ENCODE measurements at places on chromosomes 1 and 21.
A peak's percentile ranks its signal among the peaks of the same experiment; 100 is the strongest.

DNA sequence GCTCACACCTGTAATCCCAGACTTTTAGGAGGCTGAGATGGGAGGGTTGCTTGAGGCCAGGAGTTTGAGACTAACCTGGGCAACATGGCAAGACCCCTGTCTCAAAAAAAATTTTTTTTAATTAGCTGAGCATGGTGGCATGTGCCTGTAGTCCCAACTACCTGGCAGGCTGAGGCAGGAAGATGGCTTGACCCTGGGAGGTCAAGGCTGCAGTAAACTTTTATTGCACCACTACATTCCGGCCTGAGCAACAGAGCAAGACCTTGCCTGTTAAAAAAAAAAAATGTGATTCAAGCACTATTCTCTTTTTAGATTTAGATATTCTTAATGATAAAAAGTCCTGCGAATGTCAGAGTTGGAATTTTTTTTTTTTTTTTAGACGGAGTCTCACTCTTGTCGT, 102.5 kb upstream of the L1TD1 start:
- no peak for DNase-seq

- DNase-seq = no peak
These were observed 10.5 kb downstream of the ATP5IF1 start for GRCh38 chr1:28246427-28246832.

- no peak for DNase-seq
These were observed 114.2 kb downstream of the EDEM3 start for GRCh38 chr1:184640505-184640904.

GRCh38 chr1:196477262-196477661, 131.0 kb downstream of the KCNT2 start:
- no peak for DNase-seq

DNA sequence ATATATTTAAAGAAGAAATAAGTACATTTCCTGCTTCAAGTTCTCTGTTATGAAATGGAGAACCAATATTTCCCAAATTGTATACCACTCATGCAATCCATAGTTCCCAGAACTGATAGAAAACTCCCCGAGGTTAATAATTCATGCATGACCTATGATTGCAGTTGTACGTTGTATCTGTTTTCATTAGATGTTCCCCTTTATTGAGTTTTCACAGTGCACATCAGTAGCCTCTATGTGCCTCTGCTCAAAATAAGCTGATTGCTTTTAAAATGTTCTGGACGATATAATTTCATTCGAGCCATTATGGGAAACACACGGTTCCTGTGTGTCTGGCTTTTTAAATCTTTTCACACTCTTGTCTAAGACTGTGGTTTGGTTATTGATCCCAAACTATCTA, 253.1 kb upstream of the KIAA0040 start:
- DNase-seq = no peak

DNA sequence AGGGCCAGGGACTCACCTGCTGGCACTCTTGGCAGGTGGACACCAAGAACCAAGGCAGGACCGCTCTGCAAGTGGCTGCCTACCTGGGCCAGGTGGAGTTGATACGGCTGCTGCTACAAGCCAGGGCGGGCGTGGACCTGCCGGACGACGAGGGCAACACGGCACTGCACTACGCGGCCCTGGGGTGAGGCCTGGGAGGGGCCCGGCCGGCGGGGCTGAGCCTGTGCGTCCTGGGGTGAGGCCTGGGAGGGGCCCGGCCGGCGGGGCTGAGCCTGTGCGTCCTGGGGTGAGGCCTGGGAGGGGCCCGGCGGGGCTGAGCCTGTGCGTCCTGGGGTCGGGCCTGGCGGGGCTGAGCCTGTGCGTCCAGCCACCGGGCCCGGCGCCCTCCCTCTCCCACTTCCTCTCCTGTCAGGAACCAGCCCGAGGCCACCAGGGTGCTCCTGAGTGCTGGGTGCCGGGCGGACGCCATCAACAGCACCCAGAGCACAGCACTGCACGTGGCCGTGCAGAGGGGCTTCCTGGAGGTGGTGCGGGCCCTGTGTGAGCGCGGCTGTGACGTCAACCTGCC, 4.6 kb upstream of the MMP23B start:
- DNase-seq = peak; percentile 39

GRCh38 chr21:35525443-35525842, 476.3 kb upstream of the RUNX1 start:
- no peak for DNase-seq
